Panc1 (cell line): ENCODE measurements at places on chromosomes 2 and 18.

DNA sequence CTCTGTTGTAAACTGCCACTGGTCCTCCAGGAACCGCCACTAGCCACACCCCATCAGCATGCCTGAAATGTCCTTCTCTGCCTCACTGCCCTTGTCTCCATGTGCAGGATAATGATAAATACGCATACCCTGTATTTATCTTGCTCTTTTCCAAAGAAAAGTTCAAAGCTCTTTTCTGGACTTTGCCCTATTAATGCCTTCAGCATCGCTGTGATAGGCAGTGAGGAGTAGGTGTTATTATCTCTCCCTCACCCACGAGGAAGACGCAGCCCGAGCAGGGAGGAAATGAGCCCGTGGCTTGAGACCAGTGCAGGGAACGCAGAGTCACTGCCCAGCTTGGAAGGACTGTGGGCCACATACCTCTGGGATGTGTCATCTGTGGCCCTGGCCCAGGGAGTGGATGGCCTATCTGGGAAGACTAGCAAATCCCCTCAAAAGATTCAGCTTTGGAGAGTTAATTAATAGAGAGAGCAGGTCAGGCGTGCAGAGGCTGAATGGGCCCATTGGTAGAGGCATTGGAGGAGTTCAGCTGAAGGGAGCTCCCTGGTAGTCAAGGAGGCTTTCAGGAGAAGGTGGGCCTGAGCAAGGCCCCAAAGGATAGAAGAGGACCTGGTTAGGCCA is 39.5 kb upstream of the MCFD2 start:
- DNase-seq: no peak
- peaks cover 9% of the 10 kb centered on the region for H3K4me1 ChIP-seq
- no peak overlapping the region for H3K4me3 ChIP-seq
- H3K27me3 ChIP-seq: no peaks in the 10 kb centered on the region
- no peak overlapping the region for H3K27ac ChIP-seq
- H3K36me3 ChIP-seq: no peaks in the 10 kb centered on the region

- no peak overlapping the region for H3K4me3 ChIP-seq
- H3K27ac ChIP-seq: no peak overlapping the region
Measured at GRCh38 chr2:31141443-31142085, 3.3 kb upstream of the GALNT14 start.

- 0 out of 2 replicates have a peak, but pooled peaks cover 4% of the 10 kb centered on the region for H3K27me3 ChIP-seq
- H3K4me3 ChIP-seq: no peak overlapping the region
- no peaks in the 10 kb centered on the region for H3K36me3 ChIP-seq
Measured at GRCh38 chr2:217930761-217931563, 71.8 kb downstream of the TNS1 start.

DNA sequence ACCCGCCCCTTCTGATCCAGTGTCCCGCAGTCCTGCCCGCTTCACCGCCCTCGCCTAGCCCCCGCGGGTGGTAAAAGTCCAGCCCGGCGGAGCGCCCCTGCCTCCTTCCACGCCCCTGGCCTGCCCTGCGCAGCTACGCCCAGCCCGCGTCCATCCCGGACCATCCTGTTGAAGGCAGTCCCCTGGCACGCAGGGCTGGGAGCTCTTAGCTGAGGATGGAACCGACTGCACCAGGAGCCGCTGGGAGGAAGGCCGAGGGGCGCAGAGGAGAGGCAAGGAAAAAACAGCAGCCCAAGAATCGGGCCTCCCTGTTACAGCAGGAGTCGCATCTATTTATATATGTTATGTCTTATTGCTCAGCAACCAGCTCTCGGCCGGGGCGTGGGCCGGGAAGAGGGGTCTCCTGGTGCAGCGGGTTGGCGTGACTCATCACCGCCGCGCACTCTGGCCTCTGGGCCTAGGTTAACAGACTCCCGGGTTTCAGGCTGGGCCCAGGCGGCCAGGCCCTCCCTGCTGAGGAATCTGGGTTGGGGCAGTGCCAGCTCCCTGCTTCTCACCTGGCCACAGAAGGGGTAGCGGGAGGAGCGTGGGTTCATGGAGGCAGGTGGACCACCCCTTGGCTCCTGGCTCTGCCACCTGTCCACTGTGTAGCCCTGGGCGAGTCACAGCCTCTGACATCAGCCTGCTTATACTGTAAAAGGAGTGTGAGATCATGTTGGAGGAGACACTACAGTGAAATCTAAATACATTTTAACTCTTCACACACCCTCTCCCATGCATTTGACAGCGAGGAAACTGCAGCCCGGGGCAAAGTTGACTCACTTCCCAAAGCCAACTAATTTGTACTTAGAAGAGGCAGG is 13.4 kb upstream of the MAP3K2 start:
- H3K27ac ChIP-seq: peak overlapping the region; percentile 10; the same call in 1 of the 2 replicates
- no peaks in the 10 kb centered on the region for H3K27me3 ChIP-seq
- no peaks in the 10 kb centered on the region for H3K36me3 ChIP-seq
- DNase-seq: no peak

- H3K4me1 ChIP-seq: peaks cover 27% of the 10 kb centered on the region
- H3K27me3 ChIP-seq: no peaks in the 10 kb centered on the region
- peak overlapping the region; percentile 97 for H3K27ac ChIP-seq
- peak overlapping the region; percentile 98 for H3K4me3 ChIP-seq
Measured at GRCh38 chr2:26344581-26345282, 1.2 kb upstream of the SELENOI start.

DNA sequence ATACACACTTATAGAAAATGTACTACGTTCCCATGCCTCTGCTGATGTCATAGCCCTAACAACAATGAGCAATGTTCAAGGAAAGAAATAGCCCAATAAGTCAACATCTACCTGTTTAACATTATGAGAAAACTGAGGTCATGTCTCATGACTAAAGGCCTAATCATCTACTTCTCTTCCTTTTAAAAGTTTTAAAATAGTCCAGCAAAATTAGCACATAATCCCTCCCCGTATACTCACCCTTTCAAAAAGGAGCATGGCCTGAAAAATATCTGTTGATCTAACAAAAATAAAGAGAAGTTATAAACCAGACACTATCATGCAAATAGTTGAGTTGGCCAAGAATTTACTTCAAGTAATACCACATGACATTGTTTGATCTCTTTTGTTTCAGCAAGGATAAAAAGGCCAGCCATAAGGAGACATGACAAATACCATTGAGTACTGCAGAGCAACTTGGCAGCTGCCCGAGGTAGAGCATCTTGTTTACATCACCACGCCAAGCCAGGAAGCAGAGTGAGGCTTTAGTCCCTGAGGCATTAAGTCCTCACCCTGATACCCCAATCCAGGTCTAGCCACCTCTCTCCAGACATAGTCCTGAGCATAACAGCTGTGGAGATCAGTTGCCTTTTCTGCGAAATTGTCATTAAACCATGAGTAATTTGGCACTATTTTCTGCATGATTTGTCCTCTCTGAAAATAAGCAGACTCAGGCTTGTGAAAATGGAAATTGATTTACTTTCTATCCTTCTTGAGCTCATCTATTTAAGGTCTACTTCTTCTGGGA is 137.4 kb upstream of the ETAA1 start:
- H3K27me3 ChIP-seq: no peaks in the 10 kb centered on the region
- no peak overlapping the region for H3K4me3 ChIP-seq
- H3K36me3 ChIP-seq: no peaks in the 10 kb centered on the region
- no peak overlapping the region for H3K27ac ChIP-seq

GRCh38 chr2:236216711-236217110 is 47.5 kb downstream of the ASB18 start:
- H3K4me1 ChIP-seq: no peaks in the 10 kb centered on the region
- no peak overlapping the region for H3K27ac ChIP-seq
- no peaks in the 10 kb centered on the region for H3K27me3 ChIP-seq
- H3K4me3 ChIP-seq: no peak overlapping the region
- no peak for DNase-seq

DNA sequence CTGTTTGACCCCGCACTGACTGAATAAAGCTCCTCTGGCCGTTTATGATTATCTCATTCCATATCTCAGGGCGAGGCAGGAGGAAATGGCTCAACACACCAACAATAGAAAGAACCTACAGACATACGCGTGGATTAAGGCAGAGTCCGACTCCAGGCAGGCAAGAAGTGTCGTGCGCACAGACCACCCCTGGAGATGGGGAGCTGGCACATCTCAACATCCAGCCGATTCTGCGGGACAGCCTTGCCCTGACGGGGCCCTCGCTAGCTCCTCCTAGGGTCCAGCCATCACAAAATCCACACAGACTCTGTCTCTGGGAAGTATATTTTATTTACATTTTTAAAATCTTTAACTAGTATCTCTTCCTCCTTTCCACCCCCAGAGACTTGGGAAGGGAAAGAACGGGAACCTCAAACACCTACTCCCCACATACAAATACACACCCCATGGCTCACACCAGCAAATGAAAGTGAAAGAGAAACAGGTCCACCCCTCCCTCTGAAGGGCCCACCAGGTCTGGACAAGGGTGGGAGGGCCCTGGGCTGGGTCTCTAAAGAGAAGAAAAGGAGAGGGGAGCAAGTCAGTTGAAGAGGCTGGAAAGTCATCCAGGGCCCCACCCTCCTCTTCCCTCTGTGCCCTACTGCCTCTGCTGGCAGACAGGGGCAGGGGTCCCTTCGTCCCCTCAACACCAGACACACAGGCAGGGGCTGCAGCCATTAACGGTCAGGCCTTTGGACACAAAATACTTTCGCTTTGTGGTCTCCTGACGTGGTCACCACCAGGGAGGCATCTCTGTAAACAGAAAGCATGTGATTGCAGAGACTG is 3.2 kb downstream of the GPBAR1 start:
- no peak overlapping the region for H3K27ac ChIP-seq
- H3K27me3 ChIP-seq: no peaks in the 10 kb centered on the region

GRCh38 chr18:23619388-23619881 is 33.1 kb upstream of the NPC1 start:
- peak overlapping the region; percentile 53 for H3K4me3 ChIP-seq
- H3K27ac ChIP-seq: no peak overlapping the region
- no peak for DNase-seq
- no peaks in the 10 kb centered on the region for H3K36me3 ChIP-seq

DNA sequence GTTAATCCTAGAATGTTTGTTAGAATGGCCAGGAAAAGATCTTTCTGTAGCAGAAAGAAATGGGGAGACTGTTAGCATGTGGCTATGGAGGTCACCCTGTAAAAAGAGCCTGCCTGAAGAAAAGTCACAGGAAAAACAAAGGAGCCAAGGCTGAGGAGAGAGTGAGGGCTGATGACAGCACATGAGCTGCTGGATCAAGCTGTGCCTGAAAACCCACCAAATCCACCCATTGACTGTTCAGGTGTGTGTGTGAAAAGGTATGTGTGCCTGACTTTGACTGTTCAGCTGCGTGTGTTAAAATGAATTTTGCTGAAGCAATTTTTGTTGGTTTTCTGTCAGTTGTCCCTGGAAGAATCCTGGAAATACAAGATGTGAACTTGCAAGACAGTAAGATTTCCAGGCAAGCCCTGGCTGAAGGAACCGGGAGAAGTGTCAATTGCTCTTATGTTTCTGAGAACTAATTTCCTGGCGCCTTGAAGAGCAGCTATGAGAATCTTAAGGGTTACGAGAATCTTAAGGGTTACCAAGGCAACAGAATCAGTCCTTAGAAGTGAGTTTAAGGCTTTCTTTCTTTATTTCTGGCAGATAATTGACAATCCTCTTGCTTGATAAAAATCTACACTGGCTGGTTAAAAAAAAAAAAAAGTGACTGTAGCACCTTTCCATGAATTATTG is 73.0 kb upstream of the LGALSL start:
- no peak overlapping the region for H3K4me3 ChIP-seq
- no peaks in the 10 kb centered on the region for H3K4me1 ChIP-seq
- H3K27ac ChIP-seq: no peak overlapping the region
- peaks cover 3% of the 10 kb centered on the region; the same call in 1 of the 2 replicates for H3K27me3 ChIP-seq

- no peak overlapping the region for H3K27ac ChIP-seq
- no peak for DNase-seq
- no peaks in the 10 kb centered on the region for H3K27me3 ChIP-seq
- H3K4me3 ChIP-seq: no peak overlapping the region
Measured at GRCh38 chr2:152627351-152627957, 89.8 kb downstream of the PRPF40A start.

GRCh38 chr18:10453806-10454680 is at the start of gene APCDD1:
Gene APCDD1 (plus strand): TSS chr18:10454635. CDS start chr18:10454982, 347 bp downstream.
- H3K36me3 ChIP-seq: no peaks in the 10 kb centered on the region
- peak within 1 kb of the TSS; percentile 42 for H3K4me3 ChIP-seq
- DNase-seq: no peak
- H3K27me3 ChIP-seq: peaks cover 44% of the 10 kb centered on the region

GRCh38 chr2:232713505-232713904 is 16.4 kb downstream of the GIGYF2 start:
- H3K27me3 ChIP-seq: no peaks in the 10 kb centered on the region
- H3K4me3 ChIP-seq: no peak overlapping the region
- DNase-seq: no peak
- H3K4me1 ChIP-seq: peaks cover 4% of the 10 kb centered on the region; the same call in 1 of the 2 replicates

- no peak overlapping the region for H3K27ac ChIP-seq
- no peaks in the 10 kb centered on the region for H3K4me1 ChIP-seq
- DNase-seq: no peak
Measured at GRCh38 chr2:128599700-128600099, 281.0 kb upstream of the HS6ST1 start.

DNA sequence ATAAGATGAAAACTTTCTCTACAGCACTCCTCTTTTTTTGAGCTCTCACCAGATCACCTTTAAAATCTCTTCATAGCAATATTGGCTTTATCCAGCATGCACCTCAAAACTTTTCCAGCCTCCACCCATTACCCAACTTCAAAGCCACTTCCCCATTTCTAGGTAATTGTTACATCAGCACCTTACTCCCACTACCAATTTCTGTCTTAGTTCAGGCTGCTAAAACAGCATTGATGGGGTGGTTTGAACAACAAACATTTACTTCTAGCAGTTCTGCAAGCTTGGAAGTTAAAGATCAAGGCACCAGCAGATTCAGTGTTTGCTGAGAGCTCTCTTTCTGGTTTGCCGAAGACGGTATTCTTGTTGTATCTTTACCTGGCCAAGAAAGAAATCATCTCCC is 114.0 kb upstream of the SLC39A10 start:
- H3K36me3 ChIP-seq: no peaks in the 10 kb centered on the region
- peak overlapping the region; percentile 8; the same call in 1 of the 2 replicates for H3K27ac ChIP-seq
- DNase-seq: no peak
- H3K4me3 ChIP-seq: no peak overlapping the region

GRCh38 chr2:129281791-129282530 is 697.5 kb upstream of the RAB6C start:
- no peak for DNase-seq
- H3K4me3 ChIP-seq: no peak overlapping the region
- H3K36me3 ChIP-seq: no peaks in the 10 kb centered on the region
- no peaks in the 10 kb centered on the region for H3K27me3 ChIP-seq
- no peaks in the 10 kb centered on the region for H3K4me1 ChIP-seq

- peak overlapping the region; percentile 39; the same call in 1 of the 2 replicates for H3K27ac ChIP-seq
- H3K4me3 ChIP-seq: peak overlapping the region; percentile 43
- peaks cover 3% of the 10 kb centered on the region; the same call in 1 of the 2 replicates for H3K27me3 ChIP-seq
Measured at GRCh38 chr2:232419245-232420072, 12.8 kb downstream of the ALPG start.

DNA sequence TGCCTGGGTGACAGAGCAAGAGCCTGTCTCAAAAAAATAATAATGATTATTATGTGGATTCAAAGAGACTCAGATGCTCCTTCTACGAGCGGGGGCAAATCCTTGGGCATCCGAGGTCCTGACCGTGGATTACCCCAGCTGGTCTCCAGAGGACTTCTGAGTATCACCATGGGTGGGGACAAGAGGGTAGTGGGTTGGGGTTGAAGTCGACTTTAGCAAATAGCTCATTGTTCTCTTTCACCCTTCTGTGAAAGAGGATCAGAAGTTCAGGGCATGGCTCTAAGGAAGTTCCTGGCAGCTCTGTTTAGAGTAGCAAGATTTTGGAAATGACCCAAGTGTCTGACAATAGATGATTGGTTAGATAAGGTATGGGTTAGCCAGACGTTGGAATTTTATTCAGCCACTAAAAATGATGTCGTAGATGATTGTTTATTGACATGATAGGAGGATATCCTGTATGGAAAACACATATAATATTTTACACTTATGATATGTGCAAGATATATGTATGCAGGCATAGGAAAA is 59.0 kb upstream of the SPRED2 start:
- H3K36me3 ChIP-seq: no peaks in the 10 kb centered on the region
- no peak overlapping the region for H3K4me3 ChIP-seq
- no peak overlapping the region for H3K27ac ChIP-seq
- no peaks in the 10 kb centered on the region for H3K27me3 ChIP-seq
